CD4-positive, alpha-beta T cell treated with Interleukin-6 at 100 ng/mL for 8 hours (primary cell): ENCODE measurements at places on chromosomes 4 and X.

- no peak for DNase-seq
Observed at GRCh38 chr4:57073559-57073958, 36.6 kb downstream of the IGFBP7 start.

GRCh38 chr4:92599044-92599443 is 295.3 kb downstream of the GRID2 start:
- DNase-seq = no peak

- no peak for DNase-seq
Observed at GRCh38 chrX:110803506-110803905, 7.9 kb upstream of the CHRDL1 start.

- DNase-seq = no peak
Observed at GRCh38 chr4:142815834-142816233, 30.3 kb downstream of the INPP4B start.

DNA sequence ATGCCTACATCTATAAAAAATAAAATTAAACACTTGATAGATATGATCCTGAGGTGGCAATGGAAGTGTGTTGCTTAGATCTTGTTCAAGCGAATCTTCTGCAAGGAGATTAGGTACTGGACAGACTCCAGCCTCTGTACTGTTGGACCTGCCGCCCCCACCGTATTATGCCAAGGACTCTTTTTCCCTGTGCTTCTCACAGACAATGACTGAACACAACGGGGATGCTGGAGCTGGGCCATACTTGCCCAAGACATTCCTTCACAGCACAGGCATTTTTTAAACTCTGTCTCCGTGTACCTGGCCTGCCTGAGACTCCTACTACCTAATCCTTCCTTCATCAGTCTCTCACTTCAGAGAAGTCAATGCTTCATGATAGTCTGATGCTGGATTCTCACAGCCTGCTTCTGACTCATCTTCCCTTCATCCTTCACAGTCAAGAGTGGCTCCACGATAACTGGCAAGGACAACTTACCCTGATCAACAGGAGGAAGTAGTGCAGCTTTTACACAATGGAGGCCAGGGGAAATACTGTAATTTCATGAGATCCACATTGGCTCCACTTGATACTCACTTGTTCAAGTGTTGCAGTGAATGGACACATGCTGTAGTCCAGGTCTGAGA is 754.6 kb upstream of the AGA start:
- DNase-seq = no peak

DNA sequence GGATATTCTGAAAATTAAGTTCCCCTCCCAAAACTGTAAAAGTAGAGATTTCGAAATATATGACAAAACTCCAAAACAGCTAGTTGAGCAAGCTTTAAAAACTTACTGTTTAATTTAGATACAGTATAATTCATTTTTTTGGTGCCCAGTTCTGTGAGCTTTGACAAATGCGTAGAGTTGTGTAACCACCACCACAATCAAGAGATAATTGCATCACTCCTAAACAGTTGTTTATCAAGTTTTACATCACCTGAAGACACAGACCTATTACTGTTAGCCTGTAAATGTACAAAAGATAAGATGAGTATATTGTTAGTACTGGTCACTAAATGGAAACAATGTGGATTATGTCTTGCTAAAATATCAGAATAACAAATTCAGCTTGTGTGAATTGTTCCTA is 62.3 kb downstream of the ALG13 start:
- no peak for DNase-seq

- DNase-seq = no peak
Observed at GRCh38 chr4:168630445-168631187, 133.8 kb downstream of the PALLD start.

- no peak for DNase-seq
Observed at GRCh38 chrX:64853424-64853823, 122.8 kb downstream of the ZC4H2 start.
